ENCODE measurements at places on chromosomes 13 and 19.

- no peak for DNase-seq
These were observed 2.4 kb upstream of the HSH2D start for GRCh38 chr19:16141043-16141442.

DNA sequence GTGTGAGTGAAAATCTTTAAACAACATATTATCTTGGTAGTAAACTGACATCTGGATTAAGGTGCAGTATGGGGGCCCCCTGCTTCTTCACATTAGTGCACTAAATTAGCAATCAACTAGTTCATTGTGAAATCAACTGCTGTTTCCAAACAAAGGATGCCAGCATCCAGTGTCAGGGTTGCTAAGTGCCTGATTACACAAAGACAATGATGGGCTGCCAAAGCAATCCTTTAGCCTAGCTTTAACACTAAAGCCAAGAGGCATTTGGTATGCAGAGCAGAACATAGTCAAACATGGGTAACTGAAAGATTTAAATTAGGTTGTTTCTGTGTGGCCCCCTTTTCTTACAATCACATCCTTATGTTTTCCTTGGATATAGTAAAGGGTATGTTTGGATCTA, 543.1 kb upstream of the SLITRK5 start:
- DNase-seq = no peak

GRCh38 chr19:38319421-38320258, at the start of gene KCNK6:
KCNK6 (plus strand) TSS chr19:38319845; CDS start chr19:38319951, 106 bp downstream.
- peak; percentile 31 for DNase-seq

GRCh38 chr19:53492153-53492552, 24.6 kb downstream of the ZNF813 start:
- DNase-seq = no peak

DNA sequence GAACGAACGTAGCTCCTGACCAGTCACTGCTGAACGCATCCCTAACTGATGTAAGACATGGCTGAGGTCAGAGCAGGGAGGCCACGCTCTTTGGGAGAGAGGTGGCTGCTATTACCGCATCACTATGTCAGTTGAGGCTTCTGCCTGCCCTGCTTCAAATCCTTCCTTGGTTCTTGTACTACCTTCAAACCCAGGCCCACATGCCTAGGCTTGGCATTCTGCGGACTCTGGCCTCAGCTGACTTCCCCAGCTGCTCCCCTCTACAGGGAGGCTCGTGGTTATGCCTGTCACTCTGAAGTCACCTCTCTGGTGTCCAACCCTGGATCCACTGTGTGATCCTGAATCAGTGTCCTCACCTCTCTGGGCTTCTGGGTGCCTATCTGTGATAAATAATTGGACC, 14.8 kb upstream of the MEIS3 start:
- DNase-seq = no peak

DNA sequence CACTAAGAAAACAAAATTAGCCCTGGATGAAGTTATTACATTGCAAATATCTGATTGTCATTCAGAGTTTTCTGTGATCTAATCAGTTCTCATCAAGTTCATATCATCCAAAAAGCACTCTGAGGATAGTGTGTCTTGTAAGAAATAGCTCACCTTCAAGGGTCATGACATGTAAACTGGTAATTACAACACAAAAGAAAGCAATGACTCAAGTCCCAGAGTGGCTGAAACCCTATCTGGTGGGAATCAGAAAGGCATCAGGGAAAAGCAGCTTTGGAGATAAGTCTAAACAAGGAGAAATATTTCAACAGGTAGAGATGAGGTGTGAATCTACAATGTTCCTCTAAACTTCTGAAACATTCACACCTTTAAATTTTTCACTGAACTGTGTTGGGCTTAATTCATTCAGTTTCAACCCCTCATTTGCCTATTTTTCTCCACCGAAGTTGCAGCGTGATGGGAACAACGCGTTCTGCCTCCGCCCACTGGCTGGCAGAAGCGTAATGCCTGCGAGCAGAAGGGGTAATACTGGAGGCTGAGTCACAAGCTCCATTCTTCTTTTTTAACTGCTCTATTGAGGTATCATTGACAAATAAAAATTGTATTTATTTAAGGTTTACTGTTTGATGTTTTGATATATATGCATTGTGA, 155.2 kb upstream of the IPO5 start:
- no peak for DNase-seq

GRCh38 chr19:16883522-16883921, 5.3 kb upstream of the F2RL3 start:
- no peak for DNase-seq

DNA sequence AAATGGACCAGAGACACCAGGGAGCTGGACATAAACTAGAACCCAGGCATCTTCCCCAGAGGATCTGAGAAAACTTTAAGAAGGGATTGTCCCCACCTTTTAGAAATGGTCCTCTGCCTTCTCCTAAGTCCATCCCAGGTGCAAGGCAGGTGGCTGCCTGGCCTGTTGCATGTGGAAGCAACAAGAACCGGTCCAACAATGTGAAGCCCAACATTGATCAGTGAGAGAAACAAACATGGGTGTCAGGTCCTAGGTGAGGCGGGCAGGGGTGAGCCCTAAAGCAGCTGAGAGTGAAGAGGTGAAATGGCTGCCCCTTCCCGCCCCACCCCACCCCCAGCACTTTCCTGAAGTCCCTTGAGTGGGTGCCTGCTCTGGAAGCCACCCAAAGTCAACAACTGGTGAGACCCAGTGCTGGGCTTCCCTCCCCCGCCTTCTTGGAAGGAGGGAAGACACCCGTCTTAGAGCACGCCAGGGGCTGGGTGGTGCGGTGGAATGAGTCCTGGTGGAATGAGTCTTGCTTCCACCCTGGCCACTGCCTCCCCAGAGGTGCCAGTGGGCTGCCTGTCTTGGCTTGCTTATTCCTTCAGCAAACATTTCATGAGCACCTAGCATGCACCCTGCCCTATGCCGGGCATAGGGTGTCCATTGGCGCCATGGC, 1.7 kb downstream of the AP1M1 start:
- DNase-seq = no peak

GRCh38 chr19:40356681-40357595, 8.4 kb downstream of the PLD3 start:
- DNase-seq = no peak

DNA sequence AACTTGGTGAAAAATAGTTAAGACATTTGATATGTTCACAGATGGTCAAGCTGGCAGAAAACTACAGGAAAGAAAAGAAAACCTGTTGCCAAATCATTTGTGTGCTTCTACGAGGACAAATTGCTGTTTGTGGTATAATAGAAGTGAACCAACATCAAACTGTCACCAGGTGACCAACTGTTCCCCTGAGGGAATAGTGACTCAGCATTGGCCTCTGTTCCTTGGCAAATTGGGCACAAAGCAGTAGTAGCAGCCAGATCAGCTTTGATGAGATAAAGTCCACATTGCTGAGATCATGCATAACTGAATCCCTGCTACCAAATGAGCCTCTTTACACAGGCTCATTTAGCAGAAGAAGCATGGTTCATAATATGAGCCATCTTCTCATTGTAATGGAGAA, 103.5 kb downstream of the POSTN start:
- no peak for DNase-seq

DNA sequence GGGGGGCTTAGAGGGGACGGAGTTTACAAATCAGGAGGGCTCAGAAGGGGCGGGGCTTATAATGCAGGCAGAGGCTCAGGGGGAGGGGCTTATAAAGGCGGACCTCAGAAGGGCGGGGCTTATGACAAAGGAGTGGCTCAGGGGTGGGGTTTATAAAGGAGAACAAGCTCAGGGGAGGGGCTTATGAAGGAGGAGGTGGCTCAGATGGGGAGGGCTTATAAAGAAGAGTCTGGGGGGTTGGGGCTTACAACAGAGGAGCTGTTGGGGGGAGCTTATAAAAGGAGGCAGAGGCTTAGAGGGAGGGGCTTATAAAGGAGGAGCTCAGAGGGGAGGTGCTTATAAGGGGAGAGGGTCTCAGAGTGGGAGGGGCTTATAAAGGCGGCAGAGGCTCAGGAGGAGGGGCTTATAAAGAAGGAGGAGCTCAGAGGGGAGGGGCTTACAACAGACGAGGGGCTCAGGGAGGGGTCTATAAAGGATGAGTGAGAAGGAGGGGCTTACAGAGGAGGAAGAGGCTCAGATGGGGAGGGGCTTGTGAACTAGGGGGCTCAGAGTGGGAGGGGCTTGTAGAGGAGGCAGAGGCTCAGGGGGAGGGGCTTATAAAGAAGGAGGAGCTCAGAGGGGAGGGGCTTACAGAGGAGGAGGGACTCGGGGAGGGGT, 1.0 kb downstream of the SMIM24 start:
- no peak for DNase-seq

DNA sequence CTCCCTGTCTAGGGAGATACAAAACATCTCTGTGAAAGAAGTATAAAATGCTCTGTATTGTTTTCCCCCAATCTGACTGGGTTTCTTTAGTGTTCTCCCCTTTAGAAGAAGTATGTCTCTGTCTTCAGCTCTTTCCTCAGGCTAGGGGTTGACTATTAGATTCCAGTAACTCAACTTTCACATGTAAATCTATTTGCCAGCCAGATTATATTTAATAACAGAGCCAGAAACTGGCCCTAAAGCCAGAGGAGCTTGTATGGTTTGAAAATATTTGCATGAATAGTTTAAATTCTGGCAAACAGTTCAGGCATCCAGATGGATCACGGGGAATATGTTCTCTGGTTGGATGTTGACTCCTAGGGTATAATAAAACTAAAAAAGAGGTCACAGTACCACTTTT, 22.3 kb upstream of the CYSLTR2 start:
- DNase-seq = no peak

- no peak for DNase-seq
These were observed 4.6 kb downstream of the FBXO17 start for GRCh38 chr19:38970664-38971532.

DNA sequence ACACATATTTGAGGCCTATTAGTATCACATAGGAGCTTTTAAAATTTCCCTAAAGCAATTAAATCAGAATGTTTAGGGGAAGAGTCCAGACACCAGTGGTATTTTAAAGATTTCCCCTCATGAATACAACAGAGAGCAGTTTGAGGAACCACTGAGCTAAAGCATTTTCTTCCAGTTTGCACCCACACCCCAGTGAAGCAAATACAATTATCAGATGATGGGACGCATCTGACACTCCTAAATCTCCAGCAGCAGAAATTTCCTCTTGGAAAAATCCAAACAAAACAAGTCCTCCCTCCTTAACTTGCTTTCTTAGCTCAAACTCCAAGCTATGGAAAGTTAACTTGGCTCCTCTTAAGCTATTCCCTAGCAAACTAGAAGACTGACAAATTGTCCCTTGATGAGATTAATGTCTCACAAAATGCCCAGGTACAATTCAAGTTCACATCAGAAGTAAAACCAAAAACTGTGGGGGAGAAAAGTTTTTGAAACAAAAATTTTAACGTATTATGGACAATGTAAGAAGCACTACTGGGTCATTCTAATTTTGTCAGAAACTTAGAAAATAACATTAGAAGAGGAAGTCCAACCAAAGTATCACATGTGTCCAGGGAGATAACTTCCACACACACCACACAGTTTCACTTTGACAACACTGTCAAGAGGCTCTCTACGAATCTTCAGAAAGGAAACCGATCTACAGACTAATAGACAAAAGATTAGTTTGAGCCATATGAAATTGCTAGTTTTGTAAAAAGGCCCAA, 74.1 kb downstream of the ABCC4 start:
- no peak for DNase-seq

DNA sequence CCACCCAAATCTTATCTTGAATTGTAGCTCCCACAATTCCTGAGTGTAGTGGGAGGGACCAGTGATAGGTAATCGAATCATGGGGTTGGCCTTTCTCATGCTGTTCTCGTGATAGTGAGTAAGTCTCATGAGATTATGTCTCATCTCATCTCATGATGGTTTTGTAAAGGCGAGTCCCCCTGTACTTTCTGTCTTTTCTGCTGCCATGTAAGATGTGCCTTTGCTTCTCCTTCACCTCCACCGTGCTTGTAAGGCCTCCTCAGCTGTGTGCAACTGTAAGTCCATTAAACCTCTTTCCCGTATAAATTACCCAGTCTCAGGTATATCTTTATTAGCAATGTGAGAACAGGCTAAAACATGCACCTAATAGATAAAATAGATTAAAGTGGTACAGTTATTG, 756.4 kb upstream of the SLITRK5 start:
- DNase-seq = no peak
